ENCODE measurements at places on chromosomes 2 and 18.

DNA sequence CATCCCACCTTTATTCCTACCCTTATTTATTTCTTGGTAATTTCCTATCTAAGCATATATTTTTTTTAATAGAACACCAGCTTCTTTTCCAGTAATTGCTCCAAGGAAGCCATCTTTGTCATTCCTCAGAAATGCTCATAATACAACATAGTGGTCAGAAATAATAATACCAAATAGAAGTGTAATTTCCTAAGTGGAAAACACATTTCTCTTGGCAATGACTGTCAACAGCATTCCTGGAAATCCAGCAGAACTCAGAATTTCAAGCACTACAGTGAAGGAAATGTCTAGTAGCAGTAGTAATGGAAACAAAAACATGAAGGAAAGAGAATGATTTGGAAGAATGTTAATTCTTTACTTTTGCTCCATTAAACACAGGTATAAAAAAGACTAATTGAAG, 56.6 kb downstream of the GDF7 start:
- no peak for DNase-seq

GRCh38 chr2:130393318-130393910, 37.6 kb downstream of the PTPN18 start:
- no peak for DNase-seq

DNA sequence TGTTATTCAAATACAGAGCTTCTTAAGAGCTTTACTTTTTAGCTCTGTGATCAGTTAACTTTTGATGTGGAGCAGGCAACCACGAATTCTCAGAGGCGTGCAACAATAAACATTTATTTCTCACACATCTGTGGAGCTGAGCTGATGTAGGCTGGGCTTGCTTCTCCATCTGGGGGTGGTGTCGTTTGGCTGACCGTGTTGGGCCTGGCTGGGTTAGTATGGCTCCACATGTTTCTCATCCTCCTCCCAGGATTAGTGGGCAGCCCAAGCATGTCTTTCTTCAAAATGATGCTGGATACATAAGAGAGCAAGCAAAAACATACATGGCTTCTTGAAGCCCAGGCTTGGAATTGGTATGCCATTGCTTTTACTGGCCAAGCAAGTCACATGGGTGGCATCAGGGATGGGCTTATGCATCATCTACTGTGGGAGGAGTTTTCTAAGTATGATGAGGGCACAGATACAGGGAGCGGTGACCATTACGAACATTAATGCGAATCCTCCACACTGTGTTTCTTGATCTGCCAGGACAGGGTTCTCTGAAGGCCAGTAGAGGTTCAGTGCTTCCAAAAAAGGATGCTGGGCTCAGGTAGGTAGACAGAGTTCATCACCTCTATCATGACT, 157.0 kb upstream of the TNP1 start:
- no peak for DNase-seq

DNA sequence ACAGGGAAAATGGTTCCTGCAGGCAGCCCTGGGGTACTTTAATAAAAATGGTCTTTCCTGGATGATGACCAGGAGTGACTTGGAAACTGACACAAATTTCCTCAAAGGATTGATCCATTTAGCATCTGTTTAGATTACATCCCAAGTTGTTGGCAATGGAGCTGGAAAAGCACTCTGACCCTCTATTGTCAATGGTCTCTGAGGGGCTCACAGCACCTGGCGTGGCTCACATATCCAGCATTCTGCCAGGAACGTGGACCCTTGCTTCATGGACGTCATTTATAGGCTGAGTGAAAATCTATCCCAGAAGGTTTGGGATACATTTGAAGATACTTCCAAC, 43.8 kb downstream of the SERTAD2 start:
- DNase-seq: no peak

GRCh38 chr2:157839162-157839801, 36.8 kb downstream of the ACVR1 start:
- DNase-seq: no peak

DNA sequence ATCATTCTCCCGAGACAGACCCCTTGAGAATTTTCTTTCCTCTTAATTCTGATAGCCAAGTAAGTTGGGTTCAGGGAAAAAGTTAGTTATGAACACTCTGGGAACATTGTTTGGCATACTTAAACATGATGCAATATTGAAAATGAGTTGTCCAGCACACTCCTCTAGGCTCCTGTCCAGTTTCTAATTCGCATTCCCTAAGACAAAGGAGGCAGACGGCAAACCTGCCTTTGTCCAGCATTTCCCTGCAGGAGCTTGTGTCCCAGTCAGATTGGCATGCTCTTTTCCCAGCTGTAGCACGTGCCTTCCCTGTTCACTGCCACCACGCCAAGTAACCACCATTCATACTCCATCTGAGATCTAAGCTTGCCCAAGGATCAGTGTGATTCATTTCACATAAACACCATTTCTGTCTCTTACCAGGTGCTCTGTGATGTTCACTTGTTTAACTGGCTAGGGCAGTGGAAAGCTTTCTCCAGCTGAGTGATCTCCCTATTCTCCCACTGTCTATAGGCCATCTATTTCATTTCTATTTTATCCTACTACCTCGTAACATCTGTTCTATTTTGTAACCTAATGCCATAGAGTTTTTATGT, 150.0 kb upstream of the EPB41L3 start:
- no peak for DNase-seq

GRCh38 chr2:37070931-37071330, 13.2 kb downstream of the HEATR5B start:
- DNase-seq: no peak

DNA sequence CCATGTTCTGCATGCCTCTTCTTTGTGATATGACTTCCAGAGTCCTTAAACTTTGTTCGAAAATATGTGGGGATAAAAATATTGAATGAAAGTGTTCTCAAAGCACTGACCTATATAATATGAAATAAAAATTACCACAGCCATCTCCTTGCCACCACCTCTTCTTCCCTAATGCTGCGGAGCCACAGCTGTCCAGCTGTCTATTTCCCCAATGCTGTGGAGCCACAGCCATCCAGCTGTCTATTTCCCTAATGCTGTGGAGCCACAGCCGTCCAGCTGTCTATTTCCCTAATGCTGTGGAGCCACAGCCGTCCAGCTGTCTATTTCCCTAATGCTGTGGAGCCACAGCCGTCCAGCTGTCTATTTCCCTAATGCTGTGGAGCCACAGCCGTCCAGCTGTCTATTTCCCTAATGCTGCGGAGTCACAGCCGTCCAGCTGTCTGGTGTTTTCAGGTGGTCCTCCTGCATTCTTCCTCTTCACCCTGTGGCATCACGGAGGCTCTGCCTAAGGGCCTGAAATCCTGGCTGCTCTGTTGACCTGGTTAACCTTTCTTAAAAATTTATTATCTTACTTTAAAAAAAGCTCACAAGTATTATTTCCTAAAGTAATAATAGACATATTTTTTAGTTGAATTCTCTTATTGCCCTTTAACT, 266.1 kb upstream of the MEX3C start:
- DNase-seq: no peak

DNA sequence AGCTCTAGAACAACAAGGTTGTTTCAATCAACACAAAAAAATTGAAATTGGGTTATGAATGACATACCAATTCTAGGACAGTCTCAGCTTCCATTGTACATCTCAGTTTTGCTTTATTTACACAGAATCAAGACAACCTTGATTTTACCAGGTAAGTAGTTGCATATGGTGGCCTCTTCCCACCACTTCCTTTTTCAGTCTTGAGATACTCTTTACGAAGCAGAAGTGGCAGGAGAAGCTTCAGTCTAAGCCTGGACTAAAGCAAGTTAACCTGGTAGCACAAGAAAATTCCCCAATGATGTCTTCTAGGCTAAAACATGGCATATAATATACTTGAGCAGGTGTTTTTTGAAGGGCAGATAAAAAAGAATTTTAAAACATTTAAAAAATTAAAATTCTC, 10.7 kb upstream of the FAM136A start:
- no peak for DNase-seq

DNA sequence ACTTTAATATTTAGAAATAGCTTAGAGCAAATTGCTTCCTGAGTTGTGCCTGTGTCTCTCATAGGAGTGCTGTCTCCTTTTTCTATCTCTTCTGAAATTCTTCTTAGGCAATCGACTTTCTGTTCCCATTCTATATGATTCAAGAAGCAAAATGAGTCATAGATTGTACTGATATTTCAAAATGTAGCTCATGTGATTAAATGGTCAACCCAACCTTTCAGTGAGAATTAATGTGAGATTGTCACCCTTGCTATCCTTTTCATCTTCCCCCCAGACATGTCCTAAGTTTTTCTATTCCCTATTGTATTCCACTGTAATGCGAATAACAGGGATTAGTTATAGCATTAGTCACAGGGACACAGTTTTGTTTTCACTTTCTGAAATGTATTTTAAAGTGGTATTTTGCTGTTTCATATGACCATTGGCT, 413.6 kb downstream of the THSD7B start:
- DNase-seq: no peak

GRCh38 chr18:78293540-78293939, 686.1 kb upstream of the SALL3 start:
- no peak for DNase-seq

- no peak for DNase-seq
Observed at GRCh38 chr2:214543386-214543955, 132.6 kb downstream of the VWC2L start.
